LHCN-M2 (cell line): ENCODE measurements at places on chromosomes 11 and 22. TPM values are rescaled to one million over a fixed set of nuclear protein-coding genes. Genes with fewer than 3 reads are reported as not detected.
A peak's percentile ranks its signal among the peaks of the same experiment; 100 is the strongest.

DNA sequence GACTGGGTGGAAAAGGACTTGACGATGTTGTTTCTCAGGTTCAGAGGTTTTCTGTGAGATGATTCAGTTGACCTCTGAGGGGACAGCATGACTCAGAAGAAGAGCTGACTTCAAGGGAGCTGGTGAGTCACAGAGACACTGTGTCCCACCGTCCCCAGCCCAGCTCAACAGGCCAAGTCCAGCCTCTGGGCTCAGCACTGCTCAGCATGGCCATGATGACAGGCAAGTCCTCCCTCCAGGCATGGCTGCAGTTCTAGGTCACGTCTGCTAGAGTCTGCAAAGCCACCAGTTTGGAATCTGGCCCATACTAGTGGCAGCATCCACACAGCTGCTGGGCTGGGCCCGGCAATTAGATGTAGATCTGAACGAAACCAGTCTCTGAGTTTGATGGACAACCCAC, 12.9 kb downstream of the TRIM29 start:
- peak; percentile 41 for DNase-seq

GRCh38 chr11:95886462-95886861, 37.4 kb downstream of the MTMR2 start:
- no peak for DNase-seq

GRCh38 chr11:102791271-102792036, 6.5 kb downstream of the MMP1 start:
- no peak for DNase-seq

GRCh38 chr11:121649798-121650197, 197.0 kb upstream of the SORL1-AS1 start:
- DNase-seq, result no peak

DNA sequence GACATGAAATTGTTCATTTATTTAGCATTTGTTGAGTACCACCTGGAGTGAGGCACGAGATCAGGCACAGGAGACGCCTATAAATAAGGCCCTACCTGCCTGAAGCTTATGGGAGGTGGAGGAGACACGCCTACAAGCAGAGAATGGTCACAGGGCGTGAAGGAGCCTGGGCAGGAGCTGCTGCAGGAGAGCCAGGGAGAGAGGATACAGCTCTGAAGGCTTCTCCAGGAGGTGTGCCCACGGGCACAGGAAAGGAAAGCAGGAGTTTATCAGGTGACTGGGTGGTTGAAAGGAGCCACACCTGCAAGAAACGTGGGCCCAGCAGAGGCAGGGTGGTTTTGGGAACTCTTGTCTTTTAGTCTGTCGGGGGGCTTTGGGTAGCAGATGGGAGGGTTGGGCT, 70.3 kb downstream of the BMAL1 start:
- no peak for DNase-seq

DNA sequence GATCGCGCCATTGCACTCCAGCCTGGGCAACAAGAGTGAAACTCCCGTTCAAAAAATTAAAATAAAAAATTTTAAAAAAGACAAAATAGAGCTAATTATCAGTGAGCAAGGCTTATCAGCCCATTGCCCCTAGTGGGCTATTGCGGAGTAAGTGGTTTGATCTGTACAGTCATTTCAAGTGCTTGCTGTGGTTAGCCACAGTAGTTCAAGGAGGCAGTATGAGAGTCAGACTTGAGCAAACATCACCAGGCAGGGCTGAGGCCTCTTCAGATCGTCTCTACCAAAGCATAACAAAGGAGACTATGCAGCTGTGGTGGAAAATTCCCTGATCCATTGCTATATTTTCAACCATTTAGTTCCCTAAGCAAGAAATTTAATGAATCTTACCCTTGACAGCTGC, 4.3 kb upstream of the SBF2 start:
- peak; percentile 94 for DNase-seq

- no peak for DNase-seq
Observed at GRCh38 chr11:3667149-3668035, 3.8 kb downstream of the CHRNA10 start.

DNA sequence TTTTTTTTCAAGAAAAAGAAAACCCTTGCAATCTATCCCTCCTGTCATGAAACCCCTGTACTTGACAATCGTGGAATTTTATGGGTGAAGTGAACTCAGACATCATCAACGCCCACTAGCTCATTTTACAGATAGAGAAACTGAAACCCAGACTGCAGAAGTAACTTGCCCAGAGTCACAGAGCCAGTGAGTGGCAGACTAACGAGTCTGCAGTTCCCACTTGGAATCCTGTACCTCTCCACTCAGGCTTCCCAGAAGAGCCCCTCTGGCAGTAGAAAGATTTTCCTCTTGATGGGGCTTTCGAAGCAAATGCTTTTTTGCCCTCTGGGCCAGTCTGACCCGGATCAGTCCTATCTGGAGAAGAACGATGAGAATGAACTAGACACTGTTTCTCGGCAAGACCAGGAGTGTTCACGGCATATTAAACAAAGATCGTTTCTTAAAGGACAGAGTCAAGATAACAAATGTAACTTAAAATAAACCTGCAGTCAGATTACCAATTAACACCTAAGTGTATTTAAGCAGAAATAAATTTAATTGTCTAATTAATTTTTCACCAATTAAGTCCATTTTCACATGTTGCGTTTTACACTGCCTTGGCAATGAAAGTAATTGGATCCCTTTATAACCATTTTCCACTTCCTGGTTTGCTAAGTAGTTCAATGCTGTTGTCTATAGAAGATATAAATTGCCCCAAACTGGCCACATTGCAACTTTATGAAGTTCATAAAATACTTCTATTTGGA, 61.3 kb upstream of the CREB3L1 start:
- peak; percentile 33 for DNase-seq

- no peak for DNase-seq
Observed at GRCh38 chr22:38453996-38454352, 1.0 kb downstream of the KCNJ4 start.

DNA sequence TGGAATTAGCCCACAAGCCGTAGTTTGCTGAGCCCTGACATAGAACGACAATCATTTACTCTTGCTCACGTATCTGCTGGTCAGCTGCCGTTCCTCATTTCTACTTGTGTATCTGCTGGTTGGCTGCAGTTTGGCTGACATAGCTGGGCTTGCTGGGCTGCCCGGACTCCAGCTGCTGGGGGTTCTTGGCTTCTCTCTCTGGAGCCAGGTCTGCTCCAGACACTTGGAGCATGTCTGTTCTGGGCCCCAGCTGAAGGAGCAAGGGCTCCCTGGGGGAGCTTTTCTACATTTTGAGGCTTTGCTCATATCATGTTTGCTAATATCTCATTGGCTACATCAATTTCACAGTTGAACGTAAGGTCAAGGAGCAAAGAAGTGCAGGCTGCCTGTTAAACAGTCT, 47.3 kb downstream of the PRDM11 start:
- DNase-seq, result no peak

- no peak for DNase-seq
Observed at GRCh38 chr11:59040607-59041006, 45.5 kb upstream of the GLYATL1B start.

- DNase-seq, result no peak
Observed at GRCh38 chr11:34792814-34793258, 123.3 kb downstream of the APIP start.

DNA sequence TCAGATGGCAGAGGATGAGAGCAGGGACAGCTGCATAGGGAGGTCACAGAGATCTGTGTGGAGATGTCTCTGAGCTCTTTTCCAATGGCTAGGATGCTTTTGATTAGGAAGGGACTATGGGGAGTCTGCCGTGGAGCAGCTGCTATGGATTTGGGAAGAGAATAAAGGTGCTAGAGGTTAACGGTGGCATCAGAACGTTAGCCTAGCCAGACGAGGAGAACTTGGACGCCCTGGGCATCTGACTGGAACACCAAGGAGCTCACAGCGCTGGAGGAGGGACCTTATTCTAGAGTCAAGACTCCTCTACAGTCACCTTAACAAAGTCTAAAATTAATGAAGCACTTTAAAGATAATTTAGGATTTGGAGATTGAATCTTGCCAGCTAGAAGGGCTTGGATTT, 157.2 kb upstream of the B3GAT1 start:
- no peak for DNase-seq

GRCh38 chr22:23263651-23264555, 83.6 kb downstream of the BCR start:
- no peak for DNase-seq

- DNase-seq, result peak; percentile 95
Observed at GRCh38 chr11:122085264-122085663, 30.8 kb downstream of the BLID start.

GRCh38 chr11:130636722-130637464, 188.4 kb downstream of the ADAMTS15 start:
- peak; percentile 88 for DNase-seq

DNA sequence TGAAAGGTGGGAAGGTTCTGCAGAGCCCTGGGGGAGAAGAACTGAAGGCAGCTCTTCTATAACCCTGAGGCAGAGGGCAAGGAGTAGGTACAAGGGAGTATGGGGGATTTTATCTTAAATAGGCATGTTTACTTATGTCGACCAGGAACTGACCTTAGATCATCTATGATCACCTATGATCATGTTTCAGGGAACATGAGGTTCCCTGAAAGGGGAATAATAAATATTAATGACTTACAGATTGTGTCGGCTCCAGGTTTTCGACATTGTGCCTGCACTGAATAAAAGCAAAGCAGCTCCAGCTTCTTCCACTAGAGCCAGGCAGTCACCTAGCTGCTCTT, 9.9 kb downstream of the GSTP1 start:
- no peak for DNase-seq

- peak; percentile 31 for DNase-seq
Observed at GRCh38 chr11:80330264-80330663, 889.4 kb upstream of the TENM4 start.

GRCh38 chr11:73218106-73218829, at the start of gene P2RY2:
Gene P2RY2 (plus strand): TSS chr11:73218281. CDS start chr11:73234160, 15,879 bp downstream.
- DNase-seq, result no peak

DNA sequence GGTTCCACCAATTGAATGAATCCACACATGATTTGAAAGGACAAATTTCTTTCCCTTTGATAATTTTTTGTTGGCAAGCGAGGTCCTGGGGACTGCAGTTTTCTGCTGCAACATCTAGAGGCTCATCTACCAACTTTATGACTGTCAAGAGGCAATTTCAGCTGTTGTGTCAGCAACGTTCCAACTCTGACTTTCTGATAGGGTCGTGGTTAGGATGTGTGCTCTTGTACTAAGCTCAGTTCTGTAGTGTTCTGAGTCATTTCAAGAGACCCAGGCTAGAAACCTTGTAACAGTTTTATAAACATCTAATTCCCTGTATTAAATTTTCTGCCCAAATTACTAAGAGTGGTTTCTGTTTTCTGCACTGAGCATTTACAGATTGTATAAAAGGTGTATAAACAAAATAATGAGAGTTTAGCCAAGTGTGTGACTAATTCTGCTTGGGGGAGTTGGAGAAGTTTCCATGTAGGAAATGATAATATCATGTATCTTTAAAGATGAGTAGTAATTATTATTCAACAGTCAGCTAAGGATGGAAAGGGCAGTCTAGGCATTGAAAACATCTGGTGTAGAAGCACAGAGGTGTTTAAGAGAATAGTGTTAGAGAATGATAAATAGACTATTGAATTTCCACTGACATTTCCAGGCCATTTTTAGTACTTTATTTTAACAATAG, 72.2 kb downstream of the RBMXL2 start:
- no peak for DNase-seq

DNA sequence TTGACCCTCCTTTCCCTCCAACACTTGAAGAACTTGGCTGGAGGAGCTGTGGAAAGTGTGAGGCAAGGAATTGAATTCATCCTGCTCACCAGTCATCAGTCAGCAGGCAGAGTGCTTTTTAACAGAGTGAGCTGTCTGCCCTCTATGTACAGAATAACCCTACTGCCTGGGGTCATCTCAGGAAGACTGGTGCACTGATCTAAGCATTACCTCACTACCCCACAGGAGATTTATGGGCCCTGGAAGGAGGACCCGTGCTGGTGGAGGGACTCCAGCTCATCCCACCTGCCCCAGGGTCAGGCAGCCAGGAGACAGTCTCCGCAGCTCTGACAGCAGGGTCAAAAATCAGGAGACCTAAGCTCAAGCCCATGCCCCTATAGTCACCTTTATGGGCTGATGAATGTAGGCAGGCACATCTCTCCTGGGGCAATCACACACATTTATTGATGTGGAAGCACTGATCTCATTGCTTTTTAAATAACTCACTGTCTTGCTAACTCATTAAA, 270.8 kb upstream of the SESN3 start:
- DNase-seq, result no peak

GRCh38 chr22:20279662-20280134, 11.6 kb upstream of the RTN4R start:
- no peak for DNase-seq

CHADL gene
- 0.19 and 2.4 TPM in 2 replicates for total RNA-seq

RASL10A gene
- total RNA-seq, result 0.06 TPM in 1 of 2 replicates, not detected in the other

DCHS1 gene
- 2.4 and 2.6 TPM in 2 replicates for total RNA-seq

ROBO4 gene
- 23.4 and 26.9 TPM in 2 replicates for total RNA-seq

OR52I2 gene
- not detected in 2 replicates for total RNA-seq

TBX10 gene
- not detected in 2 replicates for total RNA-seq

MRGPRE gene
- not detected in 2 replicates for total RNA-seq

BACE1-AS gene
- 3.4 and 4.7 TPM in 2 replicates for total RNA-seq

CABP4 gene
- 1.2 and 3.1 TPM in 2 replicates for total RNA-seq

TCIRG1 gene
- total RNA-seq, result 71.2 and 75.2 TPM in 2 replicates

LRRC74B gene
- 0.11 and 0.13 TPM in 2 replicates for total RNA-seq

NUDT8 gene
- total RNA-seq, result 7.5 and 19.8 TPM in 2 replicates

C11orf65 gene
- 0.83 and 1.3 TPM in 2 replicates for total RNA-seq

MARK2 gene
- total RNA-seq, result 14.6 and 16.4 TPM in 2 replicates
